ENCODE measurements at places on chromosomes 7 and 10.

DNA sequence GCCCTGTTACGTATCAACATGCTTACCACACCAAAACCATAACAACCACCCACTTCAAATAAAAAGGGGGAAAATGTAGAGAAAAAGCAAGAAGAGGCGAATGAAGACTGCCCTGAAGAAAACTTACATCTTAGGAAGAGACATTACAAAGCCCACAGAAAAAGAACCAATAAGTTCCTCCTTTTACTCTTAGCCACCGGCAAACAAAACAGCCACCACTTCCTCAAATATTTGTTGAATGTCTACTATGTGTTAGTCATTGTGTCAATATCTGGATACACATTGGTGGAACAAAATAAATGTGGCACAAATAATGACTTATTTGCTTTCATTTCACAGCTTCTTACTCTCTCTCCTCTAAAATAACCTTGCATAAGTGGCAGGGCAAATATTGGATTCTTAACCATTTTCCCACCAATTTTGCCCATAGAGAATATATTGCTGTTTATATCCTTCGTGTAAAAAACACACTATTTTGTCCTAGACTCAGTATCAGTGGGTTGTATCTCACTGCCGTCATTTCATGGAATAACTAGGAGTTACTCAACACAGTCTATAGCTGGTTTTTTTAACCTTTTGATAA, 106.8 kb downstream of the ANK3 start:
- no peak for DNase-seq

- DNase-seq = no peak
Observed at GRCh38 chr10:133393401-133394063, 425 bp upstream of the MTG1 start.

GRCh38 chr7:148809856-148810255, 74.2 kb downstream of the EZH2 start:
- no peak for DNase-seq

DNA sequence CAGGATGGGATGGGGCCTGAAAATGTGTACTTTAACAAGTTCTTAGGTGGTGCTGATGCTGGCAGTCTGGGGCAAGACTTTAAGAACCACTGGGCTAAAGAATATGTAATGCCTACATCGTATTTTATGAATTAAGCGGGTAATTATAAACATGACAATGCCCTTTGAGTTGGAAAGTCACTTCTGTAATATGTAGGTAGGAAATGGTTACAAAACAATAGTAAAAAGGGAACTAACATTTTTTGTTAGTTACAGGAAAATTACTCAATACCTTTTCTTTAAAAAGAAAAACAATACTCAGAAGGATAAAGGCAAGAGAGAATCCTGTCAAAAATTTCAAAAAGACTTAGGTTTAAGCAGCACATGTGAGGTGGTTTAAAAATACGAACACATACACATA, 48.3 kb upstream of the STEAP4 start:
- no peak for DNase-seq

DNA sequence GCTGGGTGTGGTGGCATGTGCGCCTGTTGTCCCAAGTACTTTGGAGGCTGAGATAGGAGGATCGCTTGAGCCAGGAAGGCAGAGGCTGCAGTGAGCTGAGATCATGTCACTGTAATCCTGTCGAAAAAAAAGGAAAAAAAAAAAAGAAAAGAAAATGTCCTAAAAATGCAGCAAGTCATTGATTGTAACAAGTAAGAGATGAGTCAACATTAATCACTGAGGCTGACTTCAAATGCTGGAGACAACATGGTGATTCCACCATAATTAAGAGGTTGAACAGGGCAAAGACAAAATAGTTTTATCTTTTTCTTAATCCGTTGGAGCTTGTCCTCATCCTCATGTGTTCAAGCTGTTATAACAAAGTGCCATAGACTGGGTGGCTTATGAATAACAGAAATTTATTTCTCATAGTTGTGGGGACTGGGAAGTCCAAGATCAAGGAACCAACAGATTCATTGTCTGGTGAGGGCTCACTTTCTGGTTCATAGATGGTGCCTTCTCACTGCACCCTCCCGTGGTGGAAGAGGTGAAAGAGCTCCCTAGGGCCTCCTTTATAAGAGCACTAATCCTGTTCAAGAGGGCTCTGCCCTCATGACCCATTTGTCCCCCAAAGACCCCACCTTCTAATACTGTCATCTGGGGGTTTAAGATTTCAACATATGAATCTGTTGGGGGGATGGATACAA, 60.3 kb downstream of the TBXAS1 start:
- DNase-seq = no peak

DNA sequence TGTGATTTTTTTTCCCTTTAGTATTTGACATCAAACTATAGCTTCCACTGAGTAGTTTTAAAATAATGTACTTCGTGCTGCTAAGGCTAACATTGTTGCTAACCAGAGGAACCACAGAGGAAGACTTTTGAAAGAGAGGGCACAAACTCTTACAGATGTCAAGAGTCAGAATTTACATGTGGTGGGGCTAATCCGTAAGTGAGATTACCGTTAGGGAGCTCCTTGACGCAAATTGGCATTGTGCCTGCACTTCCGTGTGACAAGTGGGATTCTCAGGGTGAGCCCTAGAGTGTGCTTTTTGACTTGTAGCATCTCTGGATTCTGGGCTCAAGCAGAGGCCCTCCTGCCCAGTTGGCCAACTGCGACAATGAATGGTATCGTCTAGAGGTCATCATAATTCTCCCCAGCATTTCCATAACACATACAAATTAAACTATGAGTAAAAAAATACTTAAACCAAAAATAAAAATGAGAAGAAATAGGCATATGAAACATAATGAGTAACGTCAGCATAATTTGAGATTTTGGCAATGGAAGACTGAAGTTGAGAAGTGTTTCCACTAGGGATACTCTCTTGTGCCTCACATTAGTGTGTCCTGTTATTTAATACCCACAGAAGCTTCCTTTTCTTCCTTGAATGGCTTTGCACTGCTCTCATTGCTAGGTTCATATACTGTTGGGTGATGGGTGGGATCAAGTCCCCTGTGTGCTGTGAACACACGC, 164.0 kb downstream of the SDK1 start:
- no peak for DNase-seq

- peak; percentile 62 for DNase-seq
Observed at GRCh38 chr10:3636356-3637181, 148.4 kb downstream of the KLF6 start.

DNA sequence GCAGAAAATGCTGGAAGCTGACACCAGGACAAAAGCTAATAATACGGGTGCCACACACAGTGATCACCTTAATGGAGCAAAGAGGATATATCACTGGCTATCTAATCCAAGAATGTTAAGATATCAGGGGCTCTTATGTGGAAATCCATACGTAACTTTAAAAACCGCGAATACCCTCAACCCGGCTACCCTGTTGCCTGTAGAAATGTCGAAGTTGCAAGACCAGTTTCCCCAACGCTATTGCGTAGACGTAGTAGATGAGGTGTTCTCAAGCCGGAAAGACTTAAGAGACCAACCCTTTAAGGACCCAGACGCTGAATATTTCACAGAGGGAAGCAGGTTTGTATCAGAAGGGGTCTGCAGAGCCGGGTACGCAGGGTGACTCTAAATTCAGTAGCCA, 7.9 kb upstream of the CYREN start:
- no peak for DNase-seq

DNA sequence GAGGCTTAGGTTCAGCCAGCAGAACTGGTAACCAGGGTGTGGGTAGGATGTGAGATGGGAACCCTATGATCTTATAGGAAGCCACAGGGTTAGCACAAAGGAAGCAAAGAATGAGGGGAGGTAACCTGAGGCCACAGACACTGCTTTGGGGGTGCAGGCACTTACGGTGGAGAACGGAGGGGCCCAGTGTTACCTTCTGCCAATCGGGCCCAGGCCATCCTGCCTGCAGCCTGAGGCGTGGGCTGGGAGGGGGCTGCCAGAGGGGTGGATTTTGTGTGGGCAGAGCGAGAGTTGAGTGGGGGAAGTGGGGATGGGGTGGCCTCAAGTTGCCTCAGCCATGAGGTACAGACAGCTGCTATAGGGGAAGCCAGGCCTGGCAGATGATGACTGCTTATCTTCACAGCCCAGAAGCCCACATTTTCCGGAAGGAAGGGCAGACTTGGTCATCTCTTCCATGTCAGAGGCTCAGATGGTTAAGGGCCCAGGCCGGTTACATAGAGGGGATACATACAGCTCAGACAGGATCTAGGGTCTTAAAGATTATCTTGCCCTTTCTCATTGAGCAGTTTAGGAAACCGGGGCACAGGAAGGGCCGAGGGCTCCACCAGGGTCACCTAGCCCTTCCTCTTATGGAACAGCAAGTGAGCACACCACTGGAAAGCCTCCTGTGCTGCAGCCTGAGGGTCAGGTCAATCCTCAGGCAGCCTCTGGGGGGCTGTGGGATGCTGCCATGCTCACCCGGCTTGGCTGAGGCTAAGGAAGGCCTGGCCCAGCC, 24.4 kb upstream of the VSIR start:
- DNase-seq = no peak

DNA sequence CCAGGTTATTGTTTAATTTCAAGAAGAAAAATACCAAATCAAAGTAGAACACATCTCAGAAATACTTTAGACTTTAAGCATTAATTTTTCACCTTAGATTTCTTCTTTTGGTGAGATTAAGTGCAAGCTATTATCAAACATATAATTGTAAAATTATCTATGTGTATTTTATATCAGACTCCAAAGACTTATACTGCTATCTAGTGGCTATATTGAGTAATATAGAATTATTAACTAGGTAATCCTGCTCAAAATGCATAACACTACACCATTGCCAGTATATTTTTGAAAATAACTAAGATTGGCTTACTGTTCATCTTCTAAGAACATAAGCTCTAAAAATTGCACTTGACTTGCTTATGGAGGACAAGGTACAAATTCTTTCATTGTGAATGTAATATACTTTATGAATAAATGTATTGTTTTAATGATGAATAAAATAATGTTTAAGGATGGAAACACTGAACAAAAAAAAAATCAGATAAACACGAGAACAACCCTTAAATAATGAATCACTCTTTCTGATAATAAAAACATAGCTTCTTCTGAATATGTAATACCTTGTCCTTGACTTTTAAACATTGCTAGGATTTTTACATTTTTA, 86.7 kb upstream of the GNAI1 start:
- DNase-seq = no peak

- peak; percentile 97 for DNase-seq
Observed at GRCh38 chr10:12980102-12980661, 21.3 kb downstream of the CCDC3 start.

- peak; percentile 41 for DNase-seq
Observed at GRCh38 chr7:18421297-18422002, 74.1 kb upstream of the HDAC9 start.

DNA sequence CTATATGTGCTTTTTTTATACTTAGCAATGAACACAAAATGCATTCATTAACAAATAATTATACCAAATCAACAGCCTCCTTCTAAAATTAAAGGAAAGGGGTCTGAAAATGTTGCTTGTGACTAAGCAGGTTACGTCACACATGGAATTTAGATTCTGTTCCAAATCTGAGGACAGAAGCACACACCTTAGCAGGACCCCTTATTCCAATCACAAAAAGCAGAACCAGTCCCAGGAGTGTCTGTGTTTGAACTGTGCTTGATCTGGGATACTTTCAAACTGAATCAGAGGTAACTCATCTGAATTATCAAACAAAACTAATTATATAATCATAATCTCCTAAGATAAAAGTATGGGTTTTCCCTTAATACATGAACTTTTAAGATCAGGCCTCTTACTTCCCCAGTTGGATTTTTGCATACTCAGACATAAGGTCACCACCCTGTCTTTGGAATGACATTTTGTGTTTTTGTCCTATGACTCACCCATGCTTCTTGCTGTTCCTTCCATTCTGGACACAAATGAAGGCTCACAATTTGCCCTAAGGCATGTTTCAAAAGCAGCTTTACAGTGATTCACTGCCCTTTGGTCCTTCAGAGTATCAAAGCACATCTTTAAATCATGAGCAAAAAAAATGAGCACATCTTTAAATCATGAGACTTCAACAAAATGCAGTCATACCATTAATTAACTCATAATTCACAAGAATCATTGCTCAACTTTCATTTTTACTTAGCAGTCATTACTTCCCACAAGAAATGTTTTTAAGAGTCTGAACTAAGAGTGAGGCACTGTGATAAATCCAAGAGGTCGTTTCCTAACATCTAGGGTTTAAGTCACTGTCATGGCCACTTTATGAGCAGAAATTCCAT, 35.5 kb downstream of the SEMA3C start:
- no peak for DNase-seq

DNA sequence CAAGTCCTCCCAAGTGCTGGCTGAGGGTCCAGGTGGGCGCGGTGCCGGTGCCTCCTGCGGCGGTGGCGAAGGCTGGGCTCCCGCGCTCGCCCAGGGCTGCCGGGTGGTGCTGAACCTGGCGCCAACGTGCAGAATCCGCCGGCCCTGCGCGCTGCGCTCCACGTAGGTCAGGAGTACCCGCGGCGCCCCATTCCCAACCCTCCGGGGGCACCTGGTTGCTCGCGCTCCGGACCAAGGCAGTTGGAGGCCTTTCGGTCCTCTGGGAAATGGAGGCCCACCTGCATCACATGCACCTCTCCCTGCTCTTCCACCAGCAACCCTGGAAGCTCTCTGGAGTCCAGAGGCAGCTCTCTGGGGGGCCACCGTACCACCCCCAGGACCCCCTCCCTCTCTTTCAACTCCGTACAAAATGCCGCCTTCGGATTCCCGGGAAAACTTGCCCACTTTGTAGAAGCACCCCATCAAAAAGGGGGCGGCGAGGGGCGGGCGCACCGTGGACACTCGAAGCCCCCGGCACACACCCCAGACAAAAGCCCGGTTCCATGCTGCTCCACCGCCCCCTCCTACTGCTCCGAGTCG, 745 bp downstream of the SLC16A9 start:
- peak; percentile 37 for DNase-seq

DNA sequence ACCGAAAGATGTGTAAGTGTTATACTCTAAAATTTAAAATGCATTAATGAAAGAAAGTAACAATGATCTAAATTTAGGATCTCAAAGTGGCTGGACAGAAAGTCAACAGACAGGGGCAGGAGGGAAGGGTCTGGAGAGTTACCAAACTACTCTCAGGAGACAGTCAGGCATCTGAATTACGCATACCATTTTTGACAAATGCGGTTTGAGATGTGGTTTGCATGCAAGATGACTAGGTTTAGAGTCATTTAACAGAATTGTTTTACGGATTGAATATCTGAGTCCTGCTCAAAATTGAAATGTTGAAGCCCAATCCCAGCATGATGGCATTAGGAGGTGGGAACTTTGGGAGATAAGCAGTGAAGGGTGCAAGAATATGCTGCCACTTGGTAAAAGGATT, 314.1 kb downstream of the WDR11 start:
- no peak for DNase-seq

- DNase-seq = peak; percentile 75
Observed at GRCh38 chr10:29304264-29304994, 15.6 kb downstream of the LYZL1 start.

DNA sequence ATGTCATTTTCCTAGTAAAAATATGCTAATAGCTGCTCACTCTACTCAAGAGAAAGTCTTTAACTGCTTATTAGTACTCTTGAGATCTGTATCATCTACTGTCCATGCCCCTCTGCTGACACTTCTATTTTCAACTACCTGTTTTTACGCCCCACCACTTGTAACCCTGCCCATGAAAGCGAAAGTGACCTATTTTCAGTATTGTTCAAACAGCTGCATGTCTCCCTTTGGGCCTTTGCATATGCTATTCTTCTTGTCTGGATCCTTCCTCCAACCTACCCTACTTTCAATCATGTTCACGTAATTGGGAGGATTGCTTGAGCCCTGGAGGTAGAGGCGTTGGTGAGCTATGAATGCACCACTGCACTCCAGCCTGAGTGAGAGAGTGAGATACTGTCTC, 1481.3 kb downstream of the GATA3 start:
- no peak for DNase-seq

Data from SK-N-DZ (cell line).